ENCODE measurements at places on chromosomes 6 and 20. TPM values are rescaled to one million over a fixed set of nuclear protein-coding genes. Genes with fewer than 3 reads are reported as not detected.

MOG gene
- not detected for total RNA-seq

CALHM4 gene
- total RNA-seq: not detected

RIMS4 gene
- not detected for total RNA-seq

- no peaks in the 10 kb centered on the region for H3K36me3 ChIP-seq
- no peak overlapping the region for H3K27ac ChIP-seq
- H3K4me3 ChIP-seq: no peak overlapping the region
- peaks cover 9% of the 10 kb centered on the region for H3K4me1 ChIP-seq
- DNase-seq: no peak
These were observed 16.9 kb downstream of the PPP1R14C start for GRCh38 chr6:150159757-150160156.

DNA sequence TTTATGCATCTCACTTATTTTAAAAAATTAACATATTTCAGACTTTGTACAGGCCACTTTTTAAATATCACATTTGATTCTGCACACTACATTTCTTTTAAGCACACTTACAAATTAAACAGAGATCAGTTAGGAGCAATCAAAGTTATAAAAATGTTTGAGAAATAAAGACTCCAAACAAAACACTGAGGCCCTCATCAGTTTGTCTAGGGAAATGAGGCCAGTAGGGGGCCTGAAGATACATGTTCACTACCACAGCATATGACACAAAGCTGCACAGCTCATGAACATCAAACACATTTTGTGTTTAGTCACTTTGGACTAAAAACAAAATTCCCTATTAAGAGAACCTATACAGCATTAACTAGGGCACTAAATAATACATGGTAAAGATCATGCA lies 180.5 kb downstream of the PDE7B start:
- H3K4me3 ChIP-seq: no peak overlapping the region
- no peak for DNase-seq
- no peak overlapping the region for H3K27ac ChIP-seq
- peaks cover under 1% of the 10 kb centered on the region for H3K4me1 ChIP-seq
- H3K36me3 ChIP-seq: no peaks in the 10 kb centered on the region

- H3K4me1 ChIP-seq: peaks cover 20% of the 10 kb centered on the region
- H3K27ac ChIP-seq: no peak overlapping the region
- H3K4me3 ChIP-seq: no peak overlapping the region
- H3K36me3 ChIP-seq: peaks cover 9% of the 10 kb centered on the region
These were observed 138.8 kb downstream of the HIVEP1 start for GRCh38 chr6:12150812-12151432.

- no peak overlapping the region for H3K4me3 ChIP-seq
- no peak for DNase-seq
- no peaks in the 10 kb centered on the region for H3K4me1 ChIP-seq
- no peaks in the 10 kb centered on the region for H3K27me3 ChIP-seq
- H3K36me3 ChIP-seq: no peaks in the 10 kb centered on the region
- no peak overlapping the region for H3K27ac ChIP-seq
These were observed 450.1 kb downstream of the COL12A1 start for GRCh38 chr6:74755778-74756177.

GRCh38 chr6:2213086-2213485 lies 32.3 kb downstream of the GMDS start:
- peaks cover 1% of the 10 kb centered on the region for H3K27me3 ChIP-seq
- H3K36me3 ChIP-seq: no peaks in the 10 kb centered on the region
- H3K4me3 ChIP-seq: no peak overlapping the region
- DNase-seq: no peak
- H3K27ac ChIP-seq: no peak overlapping the region

DNA sequence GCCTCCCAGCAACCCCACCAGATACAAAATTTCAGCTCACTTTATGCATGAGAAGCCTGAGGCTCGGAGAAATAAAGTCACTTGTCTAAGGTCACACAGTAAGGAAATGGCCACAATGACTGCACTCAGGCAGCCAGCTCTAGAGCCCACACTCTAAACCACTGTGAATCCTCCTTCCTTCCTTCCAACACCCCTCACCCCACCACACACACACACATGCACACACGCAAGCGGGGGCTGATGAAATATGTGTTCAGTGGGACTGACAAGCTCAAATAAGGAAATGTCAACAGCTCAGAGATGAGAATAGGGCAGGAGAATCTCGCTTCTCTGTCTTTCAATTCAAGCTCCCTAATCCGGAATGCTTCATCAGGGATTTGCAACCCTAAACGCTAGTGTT lies 6.0 kb upstream of the BPIFA1 start:
- H3K27ac ChIP-seq: peak overlapping the region; percentile 93
- H3K27me3 ChIP-seq: peaks cover 8% of the 10 kb centered on the region
- H3K4me1 ChIP-seq: peaks cover 48% of the 10 kb centered on the region
- peak overlapping the region; percentile 40 for H3K4me3 ChIP-seq

- H3K27ac ChIP-seq: no peak overlapping the region
- no peak overlapping the region for H3K4me3 ChIP-seq
- no peaks in the 10 kb centered on the region for H3K4me1 ChIP-seq
- DNase-seq: no peak
These were observed 135.7 kb downstream of the SYNDIG1 start for GRCh38 chr20:24604966-24605665.

GRCh38 chr6:53892707-53893106 lies 97.9 kb downstream of the LRRC1 start:
- no peaks in the 10 kb centered on the region for H3K27me3 ChIP-seq
- H3K27ac ChIP-seq: no peak overlapping the region
- no peak for DNase-seq
- H3K4me3 ChIP-seq: no peak overlapping the region
- H3K36me3 ChIP-seq: no peaks in the 10 kb centered on the region

DNA sequence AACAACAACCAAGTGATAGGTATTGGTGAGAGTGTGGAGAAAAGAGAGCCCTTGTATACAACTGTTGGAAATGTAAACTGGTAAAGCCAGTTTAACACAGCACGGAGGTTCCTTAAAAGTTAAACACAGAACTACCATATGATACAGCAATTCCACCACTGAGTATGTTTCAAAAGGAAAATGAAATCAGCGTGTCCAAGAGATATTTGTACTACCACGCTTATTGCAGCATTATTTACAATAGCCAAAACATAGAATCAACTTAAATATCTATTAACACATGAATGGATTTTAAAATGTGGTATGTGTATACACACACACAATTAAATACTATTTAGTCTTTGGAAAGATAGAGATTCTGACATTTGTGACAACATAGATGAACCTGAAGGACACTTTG lies 1.1 kb downstream of the PTCHD4 start:
- H3K27me3 ChIP-seq: no peaks in the 10 kb centered on the region
- no peak overlapping the region for H3K4me3 ChIP-seq
- H3K27ac ChIP-seq: no peak overlapping the region
